ENCODE measurements at places on chromosomes 5 and 9.
A peak's percentile ranks its signal among the peaks of the same experiment; 100 is the strongest.

- no peak for DNase-seq
Measured at GRCh38 chr5:96968614-96969013, 32.7 kb downstream of the LNPEP start.

DNA sequence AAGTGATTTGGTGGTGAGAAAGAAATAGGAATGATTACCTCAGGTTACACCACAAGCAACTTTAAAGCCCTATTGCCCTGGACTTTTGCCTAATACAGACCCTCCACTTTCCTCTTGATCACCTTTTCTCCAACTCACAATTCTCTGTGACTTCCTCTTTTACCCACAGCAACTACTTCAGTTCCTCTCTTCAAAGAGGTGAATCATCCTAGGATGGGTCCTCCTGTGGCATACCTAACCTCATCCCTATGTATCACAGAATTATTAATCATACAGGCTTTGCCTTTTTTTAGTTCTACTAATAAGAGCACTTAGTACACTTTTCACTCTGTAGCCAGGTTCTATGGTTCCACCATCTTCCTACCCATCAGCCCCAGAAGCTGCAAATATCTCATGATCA lies 19.6 kb upstream of the INSL6 start:
- no peak for DNase-seq

GRCh38 chr9:116181853-116182610 lies 28.4 kb downstream of the PAPPA start:
- DNase-seq: no peak

GRCh38 chr5:56191656-56192055 lies 41.5 kb downstream of the ANKRD55 start:
- DNase-seq: no peak

DNA sequence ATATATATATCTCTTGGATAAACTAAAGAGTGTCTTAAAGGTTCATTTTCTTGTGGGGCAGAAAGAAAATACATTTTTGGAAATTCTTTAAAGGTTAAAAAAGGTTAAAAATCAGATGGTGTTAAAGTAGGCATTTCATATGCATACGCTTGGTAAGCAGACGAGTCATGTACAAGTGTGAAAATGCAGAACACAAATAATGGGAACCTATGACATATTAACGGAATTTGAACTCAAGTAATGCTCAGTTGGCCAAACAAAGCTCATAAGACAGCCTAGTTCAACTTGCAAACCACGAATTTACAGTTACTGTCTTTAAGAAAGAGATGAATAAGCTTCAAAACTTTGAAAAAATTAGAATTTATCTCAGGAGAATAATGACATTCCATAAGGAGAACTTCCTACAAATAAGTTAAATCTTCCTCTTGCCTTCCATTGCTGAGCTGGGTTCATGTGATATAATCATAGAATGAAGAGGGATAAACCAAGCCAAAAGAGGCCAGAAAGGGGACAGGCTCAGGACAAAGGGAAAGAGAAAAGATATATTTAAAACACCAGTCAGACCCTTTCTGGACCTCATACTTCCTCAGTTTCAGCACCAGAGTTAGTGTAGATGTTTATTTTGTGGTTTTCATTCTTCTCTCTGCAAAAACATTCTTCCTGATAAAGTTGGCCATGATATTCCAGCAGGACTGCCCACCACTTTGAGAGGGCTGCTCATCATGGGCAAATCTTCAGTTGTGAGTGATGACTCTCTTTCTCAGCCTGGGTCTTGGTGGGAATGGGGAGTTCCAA lies 256.7 kb upstream of the CD180 start:
- peak; percentile 28 for DNase-seq

DNA sequence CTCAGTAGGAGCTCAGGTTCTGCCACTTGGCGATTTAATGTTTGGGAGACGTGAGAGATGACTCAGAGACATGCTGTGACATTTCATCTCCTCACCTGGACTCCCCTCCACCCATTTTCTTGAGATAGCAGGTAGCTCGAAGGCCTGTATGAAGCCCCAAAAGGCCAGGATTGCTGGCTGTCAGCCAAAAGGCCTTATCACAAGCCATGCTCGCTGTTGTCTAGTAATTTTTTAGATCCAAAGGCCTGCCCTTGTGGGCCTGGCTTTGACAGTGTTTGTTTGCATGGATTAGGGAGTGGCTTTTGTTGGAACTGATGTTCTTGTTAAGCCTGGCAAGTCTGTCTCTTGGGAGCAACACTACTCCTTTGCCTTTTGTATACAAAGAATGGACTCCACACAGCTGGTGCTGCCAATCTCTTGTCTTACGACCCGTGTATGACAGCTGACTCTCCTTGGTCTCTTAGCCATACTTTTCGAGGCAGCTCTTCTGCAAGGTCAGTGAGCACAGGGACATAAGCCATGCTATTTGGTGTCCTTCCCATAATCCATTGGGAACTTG lies 22.7 kb downstream of the CAVIN4 start:
- no peak for DNase-seq

- no peak for DNase-seq
Measured at GRCh38 chr9:12652973-12653372, 40.2 kb upstream of the TYRP1 start.

DNA sequence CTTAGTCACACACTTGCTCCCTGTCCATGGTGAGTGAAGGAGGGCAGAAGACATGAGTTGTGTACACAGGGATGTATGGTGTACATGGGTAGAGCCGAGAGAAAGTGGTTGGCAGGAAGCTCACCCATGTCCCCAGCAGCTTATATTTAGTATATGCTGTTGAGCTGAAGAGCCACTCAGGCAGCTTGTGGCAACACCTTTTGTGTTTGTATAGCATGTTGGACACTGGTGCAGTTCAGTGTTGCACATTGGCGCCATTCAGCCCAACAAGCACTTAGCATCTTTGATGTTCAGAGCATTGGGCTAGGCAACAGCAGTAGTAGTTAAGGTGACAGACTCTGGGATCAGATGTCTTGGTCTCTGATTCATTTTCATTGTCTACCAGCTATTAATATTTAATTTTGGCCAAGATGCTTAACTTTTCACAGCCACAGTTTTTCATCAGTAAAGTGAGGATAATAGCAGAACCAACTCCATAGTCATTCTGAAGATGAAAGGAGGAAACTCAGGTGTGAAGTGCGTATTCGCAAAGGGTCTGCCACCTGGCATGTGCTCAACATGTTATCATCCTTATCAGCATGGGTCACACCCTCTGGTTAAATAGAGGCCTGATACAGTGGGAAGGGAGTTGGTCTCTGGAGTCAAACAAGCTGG lies 184.8 kb downstream of the NR3C1 start:
- no peak for DNase-seq

DNA sequence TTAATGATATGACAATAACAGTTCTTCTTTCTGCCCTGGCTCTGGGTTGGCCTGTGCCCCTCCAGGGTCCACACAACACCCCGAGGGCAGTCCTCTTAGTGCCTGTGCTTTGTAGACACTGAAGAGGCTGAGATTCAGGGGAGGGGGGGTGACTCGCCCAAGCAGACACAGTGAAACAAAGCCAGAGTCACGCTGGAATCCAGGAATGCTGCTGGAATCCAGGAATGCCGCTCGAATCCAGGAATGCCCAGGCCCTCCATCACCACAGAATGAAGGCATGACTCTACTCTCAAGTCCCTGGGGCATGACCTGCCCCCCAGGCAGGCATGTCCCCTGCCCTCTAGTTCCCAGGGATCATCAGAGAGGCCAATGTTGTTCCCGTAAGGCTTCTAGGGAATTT lies 73.1 kb downstream of the LRSAM1 start:
- DNase-seq: peak; percentile 92

- DNase-seq: no peak
Measured at GRCh38 chr5:93417490-93417889, 163.5 kb downstream of the NR2F1-AS1 start.

- no peak for DNase-seq
Measured at GRCh38 chr5:175457466-175457865, 13.5 kb upstream of the DRD1 start.

Data from fibroblast of upper back skin (primary cell).